Left ventricle myocardium inferior (tissue), 1 donor: ENCODE measurements at places on chromosomes 5 and 9. TPM values are rescaled to one million over a fixed set of nuclear protein-coding genes. Genes with fewer than 3 reads are reported as not detected.

- no peak overlapping the region for H3K4me3 ChIP-seq
- no peaks in the 10 kb centered on the region for H3K36me3 ChIP-seq
- DNase-seq = no peak
- H3K4me1 ChIP-seq = peaks cover 35% of the 10 kb centered on the region
- H3K27ac ChIP-seq = no peak overlapping the region
- no peaks in the 10 kb centered on the region for H3K27me3 ChIP-seq
Observed at GRCh38 chr5:54644226-54644625, 126.7 kb downstream of the SNX18 start.

GRCh38 chr9:112868461-112868860, 22.2 kb downstream of the SLC46A2 start:
- H3K4me1 ChIP-seq = no peaks in the 10 kb centered on the region
- H3K27me3 ChIP-seq = no peaks in the 10 kb centered on the region
- peaks cover 33% of the 10 kb centered on the region for H3K36me3 ChIP-seq
- H3K27ac ChIP-seq = no peak overlapping the region

GRCh38 chr5:174556756-174557155, 167.6 kb upstream of the MSX2 start:
- no peak for DNase-seq
- H3K36me3 ChIP-seq = no peaks in the 10 kb centered on the region
- H3K4me3 ChIP-seq = no peak overlapping the region
- peaks cover 74% of the 10 kb centered on the region for H3K27me3 ChIP-seq
- H3K27ac ChIP-seq = no peak overlapping the region

- peak overlapping the region; percentile 51 for H3K27ac ChIP-seq
- no peaks in the 10 kb centered on the region for H3K36me3 ChIP-seq
- no peak overlapping the region for H3K4me3 ChIP-seq
- peaks cover 18% of the 10 kb centered on the region for H3K4me1 ChIP-seq
- DNase-seq = no peak
- no peaks in the 10 kb centered on the region for H3K27me3 ChIP-seq
Observed at GRCh38 chr5:56522960-56523359, 289.8 kb upstream of the ANKRD55 start.

GRCh38 chr9:18706648-18707047, 232.7 kb downstream of the ADAMTSL1 start:
- H3K36me3 ChIP-seq = no peaks in the 10 kb centered on the region
- DNase-seq = no peak
- H3K27me3 ChIP-seq = no peaks in the 10 kb centered on the region
- H3K27ac ChIP-seq = no peak overlapping the region
- H3K4me3 ChIP-seq = no peak overlapping the region

- DNase-seq = no peak
- no peaks in the 10 kb centered on the region for H3K27me3 ChIP-seq
- H3K4me1 ChIP-seq = no peaks in the 10 kb centered on the region
- no peak overlapping the region for H3K4me3 ChIP-seq
- H3K27ac ChIP-seq = no peak overlapping the region
Observed at GRCh38 chr9:74589576-74589975, 92.4 kb downstream of the RORB start.

GRCh38 chr5:5192681-5193080, 52.6 kb downstream of the ADAMTS16 start:
- H3K4me3 ChIP-seq = no peak overlapping the region
- H3K27me3 ChIP-seq = peaks cover 6% of the 10 kb centered on the region
- H3K27ac ChIP-seq = no peak overlapping the region
- H3K36me3 ChIP-seq = no peaks in the 10 kb centered on the region
- no peak for DNase-seq

- H3K4me1 ChIP-seq = no peaks in the 10 kb centered on the region
- H3K4me3 ChIP-seq = no peak overlapping the region
- H3K36me3 ChIP-seq = no peaks in the 10 kb centered on the region
- no peaks in the 10 kb centered on the region for H3K27me3 ChIP-seq
- no peak for DNase-seq
Observed at GRCh38 chr5:166324372-166324771, 1967.1 kb upstream of the WWC1 start.

GRCh38 chr5:57653636-57654290, 171.2 kb upstream of the ACTBL2 start:
- no peaks in the 10 kb centered on the region for H3K36me3 ChIP-seq
- peak overlapping the region; percentile 85 for H3K27ac ChIP-seq
- no peak for DNase-seq
- peaks cover 19% of the 10 kb centered on the region for H3K4me1 ChIP-seq

DNA sequence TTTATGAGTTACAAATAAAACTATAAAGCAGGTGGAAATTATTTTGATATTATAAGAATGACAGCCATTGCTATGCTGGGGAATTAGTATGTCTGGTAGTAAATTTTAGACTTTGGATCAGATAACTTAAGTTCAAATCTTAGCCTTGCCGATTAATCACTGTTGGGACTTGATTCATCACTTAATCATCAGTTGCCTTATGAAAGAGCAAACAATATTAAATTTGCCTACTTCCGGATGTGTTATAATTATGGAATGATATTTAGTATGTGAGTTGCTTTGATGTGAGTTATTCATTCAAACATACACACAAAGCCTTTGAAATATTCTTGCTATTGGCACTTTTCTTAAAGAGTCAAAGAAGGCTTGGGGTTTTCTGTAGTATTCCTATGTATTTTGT, 717.7 kb downstream of the BRINP1 start:
- peaks cover 10% of the 10 kb centered on the region for H3K27me3 ChIP-seq
- DNase-seq = no peak
- H3K36me3 ChIP-seq = no peaks in the 10 kb centered on the region
- H3K27ac ChIP-seq = no peak overlapping the region

- H3K27me3 ChIP-seq = peaks cover 55% of the 10 kb centered on the region
- no peaks in the 10 kb centered on the region for H3K36me3 ChIP-seq
- H3K4me3 ChIP-seq = no peak overlapping the region
Observed at GRCh38 chr5:16929831-16930230, 6.3 kb downstream of the MYO10 start.

- peaks cover 10% of the 10 kb centered on the region for H3K36me3 ChIP-seq
- H3K4me3 ChIP-seq = no peak overlapping the region
- no peak for DNase-seq
Observed at GRCh38 chr9:123530244-123530643, 174.2 kb downstream of the CRB2 start.

GRCh38 chr5:79613549-79613948, 1.3 kb downstream of the TENT2 start:
- H3K27ac ChIP-seq = peak overlapping the region; percentile 94
- peaks cover 28% of the 10 kb centered on the region for H3K36me3 ChIP-seq
- peaks cover 39% of the 10 kb centered on the region for H3K4me1 ChIP-seq
- H3K4me3 ChIP-seq = peak overlapping the region; percentile 90
- no peaks in the 10 kb centered on the region for H3K27me3 ChIP-seq

DNA sequence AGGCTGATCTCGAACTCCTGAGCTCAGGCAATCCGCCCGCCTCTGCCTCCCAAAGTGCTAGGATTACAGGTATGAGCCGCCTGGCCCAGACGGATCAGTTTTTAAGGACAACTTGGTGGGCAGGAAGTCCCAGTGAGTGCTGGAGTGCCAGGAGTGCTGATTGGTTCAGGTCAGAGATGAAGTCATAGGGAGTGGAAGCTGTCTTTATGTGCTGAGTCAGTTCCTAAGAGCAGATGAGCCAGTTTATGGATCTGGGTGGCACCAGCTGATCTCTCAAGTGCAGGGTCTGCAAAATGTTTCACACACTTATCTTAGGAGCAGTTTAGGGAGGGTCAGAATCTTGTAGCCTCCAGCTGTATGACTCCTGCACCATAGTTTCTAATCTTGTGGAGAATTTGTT, 292.1 kb upstream of the ELAVL2 start:
- H3K4me3 ChIP-seq = no peak overlapping the region
- H3K27ac ChIP-seq = no peak overlapping the region
- no peaks in the 10 kb centered on the region for H3K27me3 ChIP-seq
- DNase-seq = no peak

DNA sequence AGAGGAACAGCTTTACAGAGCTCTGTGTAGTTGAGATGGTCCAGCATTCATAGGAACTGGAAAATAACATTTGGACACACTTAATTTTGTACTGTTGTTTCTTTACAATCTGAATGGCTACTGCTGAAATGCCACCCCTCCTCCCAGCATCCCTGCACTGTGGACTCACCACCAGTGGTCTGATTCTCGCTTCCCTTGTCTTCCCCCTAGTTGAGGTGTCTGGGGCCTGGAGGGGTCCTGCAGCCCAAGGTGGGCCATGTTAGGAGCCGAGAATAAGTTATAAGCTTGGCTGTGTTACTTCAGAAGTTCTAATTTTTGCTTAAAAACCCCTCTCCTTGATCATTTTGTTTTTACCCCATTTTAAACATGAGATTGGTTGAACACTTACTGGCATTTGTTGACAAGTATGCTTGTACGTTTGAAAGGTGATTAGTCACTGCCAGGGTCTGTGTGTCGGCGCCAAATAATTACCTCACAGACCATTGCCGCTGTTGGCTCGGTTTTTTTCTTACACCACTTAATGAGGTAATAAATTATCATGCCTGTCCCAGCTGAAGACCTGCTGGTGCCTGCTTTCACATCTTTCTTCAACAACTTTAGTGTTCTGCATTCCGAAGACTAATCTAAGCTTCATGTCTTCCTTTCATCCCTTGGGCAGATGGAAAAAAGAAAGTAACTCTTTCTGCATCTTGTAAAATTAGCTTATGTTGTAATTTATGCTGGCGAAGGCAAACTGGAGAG, 65.8 kb downstream of the MCCC2 start:
- H3K27ac ChIP-seq = no peak overlapping the region
- no peak overlapping the region for H3K4me3 ChIP-seq
- no peaks in the 10 kb centered on the region for H3K27me3 ChIP-seq
- DNase-seq = no peak
- H3K36me3 ChIP-seq = peaks cover 95% of the 10 kb centered on the region

DNA sequence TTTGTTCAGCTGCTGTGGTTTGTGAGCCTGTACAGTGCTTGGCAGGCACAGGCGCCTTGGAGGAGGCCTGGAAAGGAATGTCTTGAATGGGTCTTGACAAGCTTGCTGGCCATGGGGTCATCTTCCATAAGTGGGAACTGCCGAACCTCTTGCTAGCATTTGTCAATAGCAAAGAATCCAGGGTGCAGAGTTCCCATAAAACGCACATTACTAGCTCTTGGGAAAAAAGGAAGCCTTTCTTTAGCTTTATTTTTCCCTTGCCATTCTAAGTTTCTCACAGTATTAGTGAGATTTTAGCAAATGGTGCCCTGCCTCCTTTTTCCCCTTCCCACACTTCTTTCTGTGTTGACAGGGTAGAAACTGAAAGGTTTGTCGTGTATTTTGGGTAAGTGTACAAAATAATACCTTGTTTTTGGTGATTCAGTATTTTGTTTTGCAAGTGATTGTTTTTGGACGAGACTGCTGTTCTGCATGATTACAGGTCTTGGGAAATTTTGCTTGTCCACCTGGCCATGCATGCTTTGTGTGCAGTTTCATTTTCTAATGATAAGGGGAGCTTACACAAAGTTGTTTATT, 82.0 kb downstream of the ADGRV1 start:
- H3K4me1 ChIP-seq = peaks cover 5% of the 10 kb centered on the region
- no peaks in the 10 kb centered on the region for H3K36me3 ChIP-seq
- no peaks in the 10 kb centered on the region for H3K27me3 ChIP-seq
- no peak for DNase-seq
- H3K4me3 ChIP-seq = no peak overlapping the region

BRD3 gene
- 24.7 TPM for total RNA-seq

TMEM141 gene
- 71.4 TPM for total RNA-seq

PITX1 gene
- not detected for total RNA-seq
